ENCODE measurements at places on chromosomes 3 and 15.

DNA sequence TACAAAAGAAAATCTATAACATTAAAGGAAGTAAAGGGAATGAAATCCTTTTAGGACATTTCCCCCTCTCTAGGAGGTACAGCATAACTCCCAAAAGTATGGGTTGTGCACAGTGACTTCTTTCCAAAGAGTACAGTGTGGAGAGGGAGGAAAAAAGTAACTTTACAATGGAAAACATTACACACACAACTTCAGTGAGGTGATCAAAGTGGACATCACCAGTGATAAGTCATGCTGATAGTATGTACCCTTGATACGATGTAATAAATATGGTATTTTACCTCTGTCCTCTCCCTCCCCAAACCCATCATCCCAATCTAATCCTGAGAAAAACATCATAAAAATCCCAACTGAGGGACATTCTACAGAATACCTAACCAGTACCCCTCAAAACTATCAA is 10.8 kb downstream of the PLD1 start:
- DNase-seq, result no peak

- DNase-seq, result no peak
Measured at GRCh38 chr3:102174832-102175374, 259.9 kb upstream of the ZPLD1 start.

DNA sequence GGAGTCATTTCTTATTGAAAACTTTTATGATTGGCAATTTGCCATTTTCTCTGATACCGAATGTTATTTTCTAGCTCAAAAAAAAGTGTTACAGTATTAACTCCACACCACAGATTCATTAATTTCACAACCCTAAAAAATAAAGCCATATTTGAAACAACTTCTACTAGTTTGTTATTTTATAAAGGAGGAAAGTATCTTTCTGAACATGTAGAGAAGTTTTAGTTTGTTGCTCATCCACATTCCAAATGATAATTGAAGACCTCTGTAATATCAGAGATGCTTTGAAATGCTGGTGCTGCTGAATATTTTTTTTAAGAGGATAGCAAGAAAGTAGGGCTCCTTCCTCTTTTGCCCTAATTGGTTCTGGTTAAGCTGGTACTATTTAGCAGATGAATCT is 1.9 kb downstream of the VGLL3 start:
- no peak for DNase-seq

- no peak for DNase-seq
Measured at GRCh38 chr3:43525941-43526607, 95.7 kb downstream of the ANO10 start.

GRCh38 chr15:38652998-38653397 is 88.4 kb upstream of the RASGRP1 start:
- DNase-seq, result peak; percentile 45

DNA sequence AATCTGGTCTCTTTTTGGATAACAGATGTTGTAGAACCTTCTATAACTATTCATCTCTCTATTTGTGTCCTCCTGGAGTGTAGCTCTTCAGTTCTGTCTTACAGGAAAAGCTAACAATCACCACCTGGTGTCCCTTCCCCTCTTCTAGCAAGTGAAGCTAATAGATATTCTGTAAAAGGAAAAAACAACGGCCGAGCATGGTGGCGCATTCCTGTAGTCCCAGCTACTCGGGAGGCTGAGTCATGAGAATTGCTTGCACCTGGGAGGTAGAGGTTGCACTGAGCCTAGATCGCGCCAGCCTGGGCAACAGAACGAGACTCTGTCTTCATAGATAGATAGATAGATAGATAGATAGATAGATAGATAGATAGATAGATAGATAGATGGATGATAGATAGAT is 779.4 kb downstream of the TUSC7 start:
- DNase-seq, result no peak

GRCh38 chr3:25445731-25446130 is 17.7 kb downstream of the RARB start:
- no peak for DNase-seq

- no peak for DNase-seq
Measured at GRCh38 chr3:187369089-187369447, 883 bp downstream of the RTP4 start.

- DNase-seq, result no peak
Measured at GRCh38 chr3:59766200-59766872, 716.5 kb upstream of the CFAP20DC start.

DNA sequence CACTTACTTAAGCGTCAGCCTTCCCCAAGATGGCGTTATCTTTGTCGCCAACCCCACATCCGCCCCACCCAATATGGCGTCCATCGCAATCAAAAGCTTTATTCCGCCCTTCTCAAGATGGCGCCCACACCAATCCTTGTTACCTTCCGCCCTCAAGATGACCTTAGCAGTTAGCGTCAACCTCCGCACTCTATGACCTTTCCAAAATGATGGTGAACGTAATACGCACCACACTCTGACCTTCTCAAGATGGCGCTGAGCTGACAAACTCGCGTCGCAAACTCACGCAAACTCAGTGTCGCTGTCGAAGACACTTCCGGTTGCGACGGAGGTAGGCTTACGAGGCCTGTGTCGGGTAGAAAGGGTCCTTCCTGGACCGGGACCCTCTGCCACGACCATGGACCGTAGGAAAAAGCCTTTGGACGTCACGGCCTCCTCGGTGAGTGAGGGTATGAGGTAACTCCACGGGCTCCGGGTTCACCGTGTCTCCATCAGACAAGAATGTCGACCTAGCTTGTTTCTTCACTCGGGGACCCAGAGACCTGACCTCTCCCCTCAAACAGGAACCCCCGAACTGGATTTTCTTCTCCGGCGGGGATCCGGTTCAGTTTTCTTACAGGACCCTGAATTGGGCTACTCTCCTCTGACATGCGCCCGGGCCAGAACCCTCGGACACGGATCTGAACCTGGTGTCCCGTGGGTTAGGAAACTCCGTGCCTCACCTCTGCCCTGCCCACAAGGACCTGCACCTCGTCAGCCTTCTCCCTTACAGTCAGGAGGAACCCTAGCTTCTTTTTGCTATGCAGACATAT is at the start of gene CCDC174:
TSS of gene CCDC174 (plus strand) at position 323 of the 812 bp plus-strand sequence. CDS start at position 398, 75 bp downstream.
- DNase-seq, result peak; percentile 94

DNA sequence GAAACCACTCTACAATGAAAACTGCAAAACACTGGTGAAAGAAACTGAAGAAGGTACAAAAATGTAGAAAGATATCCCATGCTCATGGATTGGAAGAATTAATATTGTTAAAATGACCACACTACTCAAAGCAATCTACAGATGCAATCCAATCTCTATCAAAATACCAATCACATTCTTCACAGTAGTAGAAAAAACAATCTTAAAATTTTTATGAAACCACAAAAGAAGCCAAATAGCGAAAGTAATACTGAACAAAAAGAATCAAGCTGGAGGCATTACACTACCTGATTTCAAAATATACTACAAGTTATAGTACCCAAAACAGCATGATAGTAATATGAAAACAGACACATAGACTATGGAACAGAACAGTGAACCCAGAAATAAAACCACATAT is 36.9 kb downstream of the TXNRD3 start:
- no peak for DNase-seq

GRCh38 chr3:119181765-119182164 is 8.4 kb downstream of the UPK1B start:
- no peak for DNase-seq

DNA sequence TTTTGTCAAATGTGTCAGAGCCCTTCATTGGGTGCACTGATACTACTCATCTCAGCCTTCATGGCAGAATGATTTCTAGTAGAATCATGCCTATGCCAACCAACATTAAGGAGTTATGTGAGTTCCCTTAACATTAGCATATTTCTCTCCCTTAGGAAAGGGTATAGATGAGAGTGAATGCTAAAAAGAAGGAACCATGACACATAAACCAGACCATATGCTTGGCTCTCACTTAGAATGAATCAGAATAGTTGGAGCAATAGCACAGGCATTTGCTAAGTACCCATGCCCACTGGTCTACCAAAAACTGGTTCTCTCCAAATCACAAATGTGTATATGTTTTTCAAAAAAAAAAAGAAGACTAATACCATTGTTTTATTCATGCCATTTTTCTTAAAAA is 51.1 kb downstream of the STRIT1 start:
- no peak for DNase-seq

DNA sequence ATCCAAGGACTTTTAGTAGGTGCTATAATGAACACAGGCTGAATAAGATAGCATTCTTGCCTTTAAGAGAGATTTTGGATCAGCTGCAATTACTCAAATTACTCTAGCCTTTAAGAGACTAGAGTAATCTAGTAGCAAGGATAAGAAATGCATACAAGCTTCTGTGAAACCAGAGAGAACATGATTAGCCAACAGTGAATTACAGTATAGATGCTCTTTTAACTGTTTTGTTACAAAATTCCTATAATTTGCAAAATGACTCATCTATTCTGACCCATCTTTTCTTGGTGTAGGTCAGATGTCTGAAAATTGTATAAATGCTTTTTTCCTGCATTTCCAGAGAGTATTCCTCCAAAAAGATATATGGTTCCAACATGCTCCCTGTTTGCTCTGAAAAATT is 66.9 kb downstream of the CEP63 start:
- no peak for DNase-seq

DNA sequence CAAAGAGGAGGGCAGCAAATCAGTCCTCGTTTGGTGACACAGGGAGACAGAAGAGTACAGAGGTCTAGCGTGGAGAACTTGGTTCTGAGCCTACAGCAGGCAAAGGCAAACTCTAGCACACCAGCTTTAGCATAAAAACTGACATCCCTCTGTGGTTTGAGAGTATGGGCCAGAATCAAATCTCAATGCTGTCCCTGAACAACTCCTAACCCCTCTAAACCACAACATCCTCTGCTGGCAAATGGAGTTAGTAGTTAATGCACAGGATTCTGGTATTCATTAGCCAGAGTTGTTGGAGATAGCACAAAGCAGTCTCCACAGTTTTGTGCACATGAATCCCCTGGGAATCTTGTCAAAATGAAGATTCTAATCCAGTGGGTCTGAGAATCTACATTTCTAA is 315.8 kb downstream of the NTRK3 start:
- no peak for DNase-seq

DNA sequence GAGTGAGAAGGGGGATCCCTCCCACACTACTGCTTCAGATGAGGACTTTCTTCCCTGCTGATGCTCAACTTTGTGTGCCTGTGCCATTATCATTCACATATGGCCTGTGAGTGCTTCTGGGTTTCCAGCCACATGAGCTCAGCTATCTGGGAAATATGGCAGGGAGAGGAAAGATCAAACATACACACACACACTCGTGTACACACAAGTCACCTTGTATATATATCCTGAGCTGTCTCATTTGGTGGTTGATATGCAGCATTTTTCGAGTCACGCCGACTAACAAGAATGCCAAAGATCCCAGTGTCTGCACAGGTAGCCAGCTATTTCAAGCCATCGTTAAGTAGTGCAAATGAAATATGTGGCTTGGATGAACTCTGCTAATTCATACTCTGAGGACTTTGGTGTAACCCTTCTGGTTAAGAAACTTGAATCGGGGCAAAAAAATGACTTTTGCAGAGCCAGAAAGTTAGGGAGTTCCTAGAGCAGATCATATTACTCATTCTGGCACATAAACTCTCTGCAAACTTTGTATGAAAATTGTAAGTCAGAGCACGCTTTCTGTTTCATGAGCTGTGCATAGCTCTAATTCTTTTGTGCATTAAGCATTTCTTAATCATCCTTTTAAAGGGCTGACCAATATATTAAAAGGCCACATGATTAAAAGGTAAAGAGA is 24.9 kb upstream of the WNT5A start:
- DNase-seq, result no peak

GRCh38 chr15:73751511-73751898 is 1.6 kb downstream of the INSYN1 start:
- DNase-seq, result no peak

GRCh38 chr15:25838191-25838870 is 24.8 kb downstream of the ATP10A start:
- no peak for DNase-seq

DNA sequence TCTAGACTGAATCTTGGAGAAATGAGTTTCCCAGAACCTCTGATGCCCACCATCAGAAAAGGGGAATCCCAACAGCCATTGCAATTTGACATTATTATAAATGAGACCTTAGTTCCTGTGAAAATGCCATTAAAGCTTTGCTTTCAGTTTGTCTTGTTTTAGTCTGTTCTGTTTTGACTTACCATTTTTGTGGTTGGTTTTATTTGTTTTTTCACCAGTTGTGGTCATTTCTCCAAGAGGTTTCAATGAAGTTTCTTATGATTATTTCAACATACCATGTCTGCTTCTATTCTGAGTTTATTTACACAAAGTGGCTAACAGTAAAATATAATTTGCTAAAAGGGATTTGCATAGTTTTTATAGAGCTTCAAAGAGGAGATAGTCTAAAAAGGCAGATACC is 175.0 kb upstream of the MCTP2 start:
- no peak for DNase-seq

DNA sequence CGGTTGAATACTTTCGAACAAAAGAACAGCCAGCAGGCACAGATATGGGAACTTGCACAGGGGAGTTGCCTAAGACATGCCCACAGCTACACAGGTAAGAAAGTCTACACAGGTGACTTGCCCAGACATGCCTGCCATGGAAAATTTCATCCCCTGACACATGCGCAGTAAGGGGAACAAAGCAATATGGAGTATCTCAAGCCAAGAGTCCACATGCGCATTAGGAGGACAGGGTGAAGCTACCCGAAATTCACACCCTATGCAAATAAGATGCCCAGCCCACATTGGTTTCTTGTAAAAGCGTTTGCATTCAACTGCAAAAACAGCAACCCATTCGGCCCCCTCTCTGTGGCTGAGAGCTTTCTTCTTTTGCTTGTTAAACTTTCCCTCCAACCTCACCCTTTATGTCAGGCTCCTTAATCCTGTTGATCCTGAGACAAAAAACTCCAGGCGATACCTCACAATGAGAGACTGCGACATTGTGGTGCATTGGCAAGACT is 49.3 kb upstream of the TRPM1 start:
- DNase-seq, result no peak

Data from activated CD4-positive, alpha-beta T cell treated with anti-CD3 and anti-CD28 coated beads, Interleukin-2, amount 50 U/mL, for 24 hours (primary cell).